ENCODE measurements at places on chromosomes 1 and 21.

DNA sequence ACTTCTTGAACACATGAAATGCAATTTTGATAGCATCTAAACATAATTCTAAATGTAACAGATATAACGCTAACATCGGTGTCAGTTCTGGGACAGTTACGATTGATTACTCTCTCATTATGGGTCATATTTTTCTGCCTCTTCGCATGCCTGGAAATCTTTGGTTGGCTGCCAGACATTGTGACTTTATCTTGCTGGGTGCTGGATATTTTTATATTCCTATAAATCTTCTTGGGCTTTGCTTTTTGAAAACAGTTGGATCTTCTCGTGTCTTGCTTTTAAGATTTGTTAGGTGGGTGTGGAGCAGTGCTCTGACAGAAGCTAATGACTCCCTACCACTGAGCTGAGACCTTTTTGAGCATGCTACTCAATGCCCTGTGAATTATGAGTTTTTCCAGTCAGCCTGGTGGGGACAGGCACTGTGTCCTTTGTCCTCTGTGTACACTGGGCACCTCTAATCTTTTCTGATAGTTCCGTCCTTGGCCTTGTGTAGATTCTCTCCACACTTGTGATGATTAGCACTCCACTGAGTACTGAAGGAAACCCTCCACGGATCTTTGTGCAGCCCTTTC lies 28.0 kb upstream of the EDARADD start:
- DNase-seq = no peak

- no peak for DNase-seq
Observed at GRCh38 chr1:235767795-235768194, 98.9 kb downstream of the LYST start.

GRCh38 chr1:230708631-230709580 lies 5.0 kb downstream of the AGT start:
- no peak for DNase-seq

DNA sequence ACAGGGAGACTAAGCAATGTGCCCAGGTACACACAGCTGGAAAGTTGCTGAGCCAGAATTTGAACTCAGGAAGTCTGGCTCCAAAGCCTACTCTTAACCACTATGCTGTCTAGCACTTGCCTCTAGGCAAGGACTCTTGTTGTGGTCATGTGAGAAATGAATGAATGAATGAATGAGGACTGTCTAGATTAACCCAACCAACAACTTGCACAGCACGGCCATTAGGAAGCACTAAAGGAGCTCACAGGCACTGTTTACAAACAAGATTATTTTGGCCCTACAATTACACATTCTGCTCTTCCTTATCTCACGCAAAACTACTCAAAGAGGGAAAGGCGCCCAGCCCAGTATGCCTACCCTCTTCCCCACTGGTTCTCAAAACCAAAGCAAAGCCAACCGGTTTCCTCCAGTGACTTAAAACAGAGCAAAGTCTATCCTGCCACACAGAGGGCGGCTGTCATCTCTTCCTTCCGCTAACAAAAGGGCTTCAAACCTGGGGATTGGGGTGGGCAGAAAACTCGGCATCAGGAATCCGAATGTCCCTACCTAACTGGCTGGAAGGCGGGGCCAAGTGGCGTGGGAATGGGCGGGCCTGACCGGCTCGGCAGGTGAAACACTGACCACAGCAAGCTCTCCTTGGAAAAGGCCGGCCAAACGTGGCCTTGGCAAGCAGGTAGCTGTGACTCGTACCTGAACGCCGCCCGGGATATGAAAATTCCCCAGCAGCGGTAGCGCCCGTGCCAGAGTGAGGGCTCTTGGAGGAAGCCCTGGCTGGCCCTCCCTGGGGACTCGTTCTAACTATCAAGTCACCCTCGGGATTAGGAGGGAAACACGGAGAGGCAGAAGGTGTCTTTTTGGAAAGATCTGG lies 948 bp downstream of the STK40 start:
- peak; percentile 55 for DNase-seq

DNA sequence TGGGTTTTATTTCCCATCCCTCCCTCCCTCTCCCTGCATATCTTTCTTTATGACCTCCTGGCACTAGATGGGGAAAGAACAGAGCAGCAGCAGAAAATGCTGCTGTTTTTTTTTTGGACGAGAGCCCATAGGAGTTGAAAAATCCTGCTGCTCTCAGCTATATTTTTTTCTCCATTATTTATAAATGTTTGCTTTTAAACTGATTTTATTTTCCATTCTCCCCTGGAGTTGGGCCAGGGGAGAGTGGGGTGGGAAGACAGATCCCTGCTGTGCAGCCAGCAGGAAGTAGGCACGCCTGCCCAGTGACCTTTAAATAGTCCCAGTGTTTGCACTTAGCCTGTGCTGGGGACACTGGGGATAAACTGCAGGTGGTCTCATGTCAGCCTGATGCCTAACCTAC lies 17.4 kb downstream of the SFT2D2 start:
- DNase-seq = no peak

GRCh38 chr1:36160949-36161485 lies 5.1 kb downstream of the MAP7D1 start:
- peak; percentile 66 for DNase-seq

GRCh38 chr1:162561616-162562469 lies at the start of gene UAP1:
Gene UAP1 (plus strand): TSS chr1:162561722. CDS start chr1:162566069, 4,347 bp downstream.
- no peak for DNase-seq

DNA sequence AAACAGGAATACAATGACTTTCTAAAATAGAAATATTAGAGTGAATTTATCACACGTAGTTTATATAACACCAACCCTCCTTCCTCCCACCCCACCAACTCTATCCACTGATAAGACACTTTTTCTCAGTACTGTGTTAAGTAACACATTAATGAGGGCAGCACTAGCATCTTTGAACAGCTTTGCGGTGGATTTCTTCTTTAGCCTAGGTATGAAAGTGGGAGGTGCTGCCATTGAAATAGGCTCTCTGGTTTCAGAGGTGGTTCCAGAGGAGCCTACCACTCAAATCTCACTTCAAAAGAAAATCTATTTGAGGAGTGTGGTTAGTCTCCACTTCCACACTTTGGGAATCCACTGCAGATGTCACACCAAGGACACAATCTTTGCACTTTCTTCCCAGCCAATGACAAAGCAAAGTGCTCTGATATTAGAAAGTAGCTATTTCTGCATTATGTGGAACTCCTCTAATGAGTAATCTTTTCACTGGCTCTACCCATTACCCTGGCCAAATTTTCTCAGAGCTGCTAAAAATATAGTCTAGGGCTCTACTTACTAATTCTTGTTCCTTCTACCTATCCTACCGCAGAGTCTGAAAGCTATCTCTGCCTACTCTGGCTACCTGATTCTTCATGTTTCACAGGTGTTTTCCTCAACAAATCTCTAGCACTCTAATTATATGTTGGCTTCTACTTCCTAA lies 1667.8 kb downstream of the MRPL39 start:
- DNase-seq = no peak

DNA sequence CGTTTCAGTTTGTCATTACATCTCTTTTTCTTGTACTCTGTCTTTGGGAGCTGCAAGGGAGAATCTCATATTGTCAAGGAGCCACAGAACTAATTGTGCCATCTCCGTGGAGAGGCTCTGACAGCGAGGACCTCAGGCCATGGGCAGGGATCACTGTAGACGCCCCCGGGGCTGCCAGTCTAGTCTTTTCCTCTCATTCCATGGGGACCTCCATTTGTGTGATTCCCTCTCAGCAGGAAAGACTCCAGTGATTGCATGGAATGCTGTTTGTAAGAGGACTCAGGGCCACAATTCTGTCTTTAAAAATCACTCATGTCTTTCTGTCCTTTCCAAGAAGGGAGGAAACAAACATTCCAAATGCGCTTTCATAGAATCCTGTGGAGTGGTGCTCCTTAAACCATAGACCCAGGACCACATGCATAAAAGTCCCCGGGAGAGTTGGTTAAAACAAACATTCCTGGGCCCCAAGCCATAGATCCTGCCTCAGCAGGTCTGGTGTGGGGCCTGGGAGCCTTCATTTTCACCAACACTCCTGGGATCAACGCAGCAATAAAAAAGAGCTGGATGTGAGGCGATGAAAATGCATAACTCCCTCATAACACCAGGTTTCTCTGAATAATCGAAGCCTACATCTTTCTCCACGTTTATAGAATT lies 104.5 kb downstream of the ZP4 start:
- no peak for DNase-seq

GRCh38 chr1:94579876-94580294 lies 38.3 kb upstream of the F3 start:
- no peak for DNase-seq

- no peak for DNase-seq
Observed at GRCh38 chr1:198297281-198297680, 140.5 kb downstream of the NEK7 start.

DNA sequence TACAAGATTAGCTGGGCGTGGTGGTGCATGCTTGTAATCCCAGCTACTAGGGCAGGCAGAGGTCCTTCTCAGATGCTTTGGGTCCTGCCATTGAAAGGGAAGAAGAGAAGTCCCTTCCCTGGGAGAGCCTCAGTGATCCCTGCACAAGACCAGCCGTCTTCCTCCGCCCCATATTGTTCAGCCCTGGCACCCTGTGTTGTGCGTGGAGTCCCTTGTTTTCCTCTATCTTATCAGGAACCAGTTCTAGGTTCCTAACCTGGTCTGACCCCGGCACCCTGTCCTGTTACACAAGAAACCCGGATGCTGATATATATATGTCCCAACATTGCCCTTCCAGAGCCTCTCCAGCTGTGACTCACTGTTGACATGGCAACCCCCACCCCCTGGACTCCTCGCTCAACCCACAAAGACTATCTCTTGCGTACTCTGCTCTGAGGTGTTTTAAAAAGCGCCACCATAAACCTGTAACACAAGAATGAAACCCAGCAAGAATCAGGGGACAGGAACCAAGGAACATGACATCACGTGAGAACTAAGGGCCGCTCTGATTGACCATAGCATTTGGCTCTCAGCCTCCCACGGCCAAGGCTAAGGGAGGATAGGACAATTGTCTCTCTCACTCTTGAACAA lies 4.8 kb downstream of the MX2 start:
- peak; percentile 20 for DNase-seq

- DNase-seq = no peak
Observed at GRCh38 chr1:147072482-147073432, 99.5 kb downstream of the PRKAB2 start.

GRCh38 chr1:3779265-3779911 lies 6.8 kb downstream of the SMIM1 start:
- no peak for DNase-seq

- DNase-seq = no peak
Observed at GRCh38 chr21:42837421-42838211, 41.7 kb downstream of the WDR4 start.

DNA sequence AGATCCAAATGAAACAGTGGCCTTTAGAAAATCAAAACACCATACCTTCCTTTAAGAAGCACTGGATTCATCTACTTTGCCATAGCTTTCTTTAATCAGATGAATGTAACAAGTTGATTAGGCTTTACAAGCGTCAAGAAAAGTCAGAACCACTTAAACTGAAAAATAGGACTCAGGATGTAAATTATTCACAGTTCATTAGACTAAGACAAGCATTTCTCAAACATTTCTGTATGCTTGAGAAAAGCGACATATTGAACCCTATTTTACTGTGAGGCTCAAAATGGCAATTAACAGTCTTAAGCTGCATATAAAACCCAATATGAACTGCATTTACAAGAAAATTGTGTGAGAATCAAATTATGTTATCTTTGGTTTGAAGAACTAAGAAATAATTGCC lies 256.7 kb upstream of the SNX7 start:
- DNase-seq = no peak

- no peak for DNase-seq
Observed at GRCh38 chr1:47696404-47696736, 258.5 kb downstream of the FOXD2 start.

GRCh38 chr1:211521102-211521815 lies 29.3 kb upstream of the RD3 start:
- DNase-seq = no peak

- DNase-seq = no peak
Observed at GRCh38 chr1:15004396-15004795, 149.2 kb upstream of the TMEM51 start.

GRCh38 chr1:224819861-224820260 lies 109.6 kb upstream of the DNAH14 start:
- no peak for DNase-seq

DNA sequence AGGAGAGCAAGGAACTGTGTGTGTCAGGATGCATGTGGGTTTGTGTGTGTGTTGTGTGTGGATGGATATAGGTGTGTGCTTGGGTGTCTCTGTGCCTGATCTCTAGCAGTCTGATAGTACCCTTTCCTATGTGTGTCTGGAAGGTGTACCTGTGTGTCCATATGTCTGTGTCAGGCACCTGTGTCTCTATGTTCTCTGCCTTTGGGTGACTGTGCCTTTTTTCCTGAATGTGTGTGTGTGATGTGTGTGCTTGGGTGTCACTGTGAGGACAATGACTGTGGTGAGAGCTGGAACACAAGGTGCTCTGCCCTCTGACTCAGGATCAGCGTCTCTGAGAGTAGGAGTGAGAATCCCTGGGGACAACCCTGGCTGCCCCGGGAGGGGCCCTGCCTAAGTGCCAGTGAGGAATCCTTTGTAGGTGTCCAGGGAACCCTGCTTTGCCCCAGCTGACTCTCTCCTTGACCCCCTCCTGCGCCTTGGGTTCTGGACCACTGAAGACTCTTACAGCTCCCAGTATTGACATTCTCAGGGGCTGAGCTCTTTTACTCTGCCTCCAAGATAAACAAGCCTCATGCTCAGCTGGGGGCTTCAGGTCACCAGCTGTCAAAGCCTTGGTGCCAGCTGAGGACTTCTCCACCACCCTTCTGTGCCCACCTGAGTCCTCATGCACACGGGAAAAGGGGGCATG lies 735 bp upstream of the EFNA3 start:
- DNase-seq = no peak

GRCh38 chr1:235648407-235648907 lies 1.1 kb downstream of the GNG4 start:
- DNase-seq = no peak

GRCh38 chr21:40923407-40923806 lies 76.4 kb upstream of the DSCAM start:
- no peak for DNase-seq

DNA sequence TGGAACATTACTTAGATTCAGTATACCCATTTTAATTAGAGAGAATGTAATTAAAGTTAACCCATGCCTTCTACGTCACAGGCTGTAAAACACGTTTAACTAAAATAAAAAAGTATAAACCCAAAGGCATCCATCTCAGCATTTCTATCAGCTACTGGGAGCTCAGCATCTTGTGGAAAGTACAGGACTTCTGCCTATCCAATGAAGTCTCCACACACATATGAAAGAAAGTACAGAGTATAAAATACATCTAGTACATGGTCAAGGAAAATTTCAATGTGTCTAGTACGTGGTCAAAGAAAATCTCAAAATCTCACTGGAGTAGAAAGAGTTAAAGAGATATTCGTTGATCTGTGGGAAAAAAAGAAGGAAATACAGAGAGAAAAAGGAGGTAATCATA lies 141.4 kb upstream of the ZNHIT6 start:
- DNase-seq = no peak

- DNase-seq = no peak
Observed at GRCh38 chr1:113511269-113511668, 121.0 kb downstream of the MAGI3 start.

- DNase-seq = no peak
Observed at GRCh38 chr1:201173736-201174135, 16.9 kb upstream of the IGFN1 start.
